H54 (cell line): ENCODE measurements at places on chromosomes 7 and 10.
A peak's percentile ranks its signal among the peaks of the same experiment; 100 is the strongest.

DNA sequence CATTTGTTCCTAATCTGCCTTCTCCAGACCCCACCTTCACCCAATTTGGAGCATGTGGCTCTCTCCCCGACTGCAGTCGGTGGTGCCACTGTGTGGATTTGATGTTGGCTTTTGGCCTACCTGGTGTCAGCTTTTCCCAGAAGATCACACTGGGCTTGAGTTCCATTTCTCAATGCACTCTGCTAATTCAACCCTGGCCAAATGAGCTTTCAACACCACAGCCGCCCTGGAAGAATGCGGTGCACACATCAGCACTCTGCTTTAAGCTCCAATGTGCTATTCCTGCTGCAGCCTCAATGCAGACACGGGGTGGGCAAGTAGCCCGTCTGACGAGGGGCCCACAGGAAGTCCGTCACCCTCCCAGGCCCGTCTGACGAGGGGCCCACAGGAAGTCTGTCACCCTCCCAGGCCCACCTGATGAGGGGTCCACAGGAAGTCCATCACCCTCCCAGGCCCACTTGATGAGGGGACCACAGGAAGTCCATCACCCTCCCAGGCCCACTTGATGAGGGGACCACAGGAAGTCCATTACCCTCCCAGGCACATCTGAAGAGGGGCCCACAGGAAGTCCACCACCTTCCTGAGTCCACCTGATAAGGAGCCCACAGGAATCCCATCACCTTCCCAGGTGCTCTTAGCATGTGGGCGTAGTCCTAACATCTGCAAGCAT lies 64.4 kb downstream of the ASB13 start:
- DNase-seq, result no peak

GRCh38 chr10:92567952-92568600 lies 5.8 kb downstream of the IDE start:
- DNase-seq, result peak; percentile 71

DNA sequence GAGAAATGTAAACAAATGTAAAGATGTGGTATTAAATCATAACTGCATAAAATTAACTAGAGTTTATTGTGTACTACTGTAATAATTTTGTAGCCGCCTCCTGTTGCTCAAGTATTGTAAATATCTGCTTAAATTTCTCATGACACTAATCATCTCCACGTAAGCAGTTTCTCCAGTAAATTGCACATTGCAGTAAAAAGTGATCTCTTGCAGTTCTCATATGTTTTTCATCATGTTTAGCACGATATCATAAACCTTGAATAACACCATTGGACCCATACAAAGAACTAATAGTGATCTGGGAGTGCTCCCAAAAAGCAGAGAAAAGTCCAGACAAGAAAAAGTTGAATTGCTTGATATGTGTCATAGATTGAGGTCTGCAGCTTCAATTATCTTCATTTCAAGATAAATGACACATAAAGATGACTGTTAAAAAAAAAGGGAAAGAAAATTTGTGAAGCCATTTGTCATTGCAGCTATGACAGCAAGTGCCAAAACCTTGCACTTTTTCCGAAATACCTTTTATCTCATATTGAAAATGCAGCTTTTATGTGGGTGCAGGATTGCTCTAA lies 15.3 kb downstream of the LIPA start:
- no peak for DNase-seq

- DNase-seq, result no peak
These were observed 410.0 kb downstream of the TCERG1L start for GRCh38 chr10:130901311-130902165.

GRCh38 chr10:132298038-132298881 lies 9.5 kb downstream of the STK32C start:
- no peak for DNase-seq

GRCh38 chr10:95451150-95451549 lies 110.0 kb downstream of the SORBS1 start:
- no peak for DNase-seq

GRCh38 chr10:120999868-121000267 lies 148.7 kb downstream of the WDR11 start:
- DNase-seq, result no peak

DNA sequence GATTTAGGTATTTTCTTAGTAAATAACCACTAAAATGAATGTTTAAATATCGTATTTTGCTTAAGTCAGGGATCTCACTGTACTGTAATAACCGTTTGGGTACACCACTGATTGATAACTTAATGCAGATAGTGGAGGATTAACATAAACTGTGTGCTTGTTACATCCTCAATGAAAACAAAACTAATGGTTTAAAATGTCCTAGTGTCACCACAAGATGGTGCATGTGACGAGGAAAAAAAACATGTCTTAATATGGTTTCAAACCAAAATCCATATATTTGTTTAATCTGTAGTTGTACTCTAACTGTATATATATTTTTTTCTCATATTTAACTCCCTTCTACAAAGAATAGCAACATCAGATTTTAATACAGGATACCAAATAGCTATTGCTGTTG lies 19.2 kb downstream of the ARMC10 start:
- no peak for DNase-seq

- no peak for DNase-seq
These were observed 2.8 kb upstream of the AHCYL2 start for GRCh38 chr7:129222064-129222463.

DNA sequence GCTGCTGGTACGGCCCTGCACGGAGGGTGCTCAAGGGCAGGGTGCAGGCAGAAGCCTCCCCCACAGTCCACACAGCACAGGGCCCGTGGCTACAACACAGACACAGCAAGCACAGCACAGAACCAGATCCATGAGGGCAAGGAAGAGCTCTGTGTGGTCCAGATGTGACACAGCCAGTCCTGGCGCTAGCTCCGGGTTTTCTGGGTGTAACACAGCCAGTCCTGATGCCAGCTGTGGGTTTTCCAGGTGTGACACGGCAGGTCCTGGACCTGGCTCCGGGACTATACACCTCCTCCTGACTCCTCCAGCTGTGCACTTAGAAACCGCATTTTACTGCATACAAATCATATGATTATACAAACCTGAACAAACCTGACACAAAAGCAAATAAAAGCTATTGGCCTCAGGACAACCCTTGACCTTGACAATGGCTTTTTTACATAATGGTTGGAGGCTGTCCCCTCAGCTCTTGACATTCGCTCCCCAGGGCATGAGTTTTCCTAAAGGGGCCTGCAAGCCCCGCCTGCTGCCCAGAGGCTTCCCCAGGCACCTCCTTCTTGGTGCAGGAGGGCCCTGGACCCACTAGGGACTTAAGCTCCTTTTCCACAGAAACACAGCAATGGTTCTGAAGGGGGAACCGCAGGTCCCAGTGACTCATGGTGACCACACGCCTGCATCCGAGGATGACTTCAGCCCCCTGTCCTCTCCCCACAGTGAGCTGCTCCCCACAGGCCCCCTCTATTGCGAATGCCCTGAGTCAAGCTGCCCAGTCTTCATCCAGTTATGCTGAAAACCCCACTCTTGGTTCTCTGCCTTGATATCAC lies 209.6 kb downstream of the PTPRN2 start:
- no peak for DNase-seq

- DNase-seq, result no peak
These were observed 103.6 kb downstream of the ELMO1 start for GRCh38 chr7:37344886-37345579.

DNA sequence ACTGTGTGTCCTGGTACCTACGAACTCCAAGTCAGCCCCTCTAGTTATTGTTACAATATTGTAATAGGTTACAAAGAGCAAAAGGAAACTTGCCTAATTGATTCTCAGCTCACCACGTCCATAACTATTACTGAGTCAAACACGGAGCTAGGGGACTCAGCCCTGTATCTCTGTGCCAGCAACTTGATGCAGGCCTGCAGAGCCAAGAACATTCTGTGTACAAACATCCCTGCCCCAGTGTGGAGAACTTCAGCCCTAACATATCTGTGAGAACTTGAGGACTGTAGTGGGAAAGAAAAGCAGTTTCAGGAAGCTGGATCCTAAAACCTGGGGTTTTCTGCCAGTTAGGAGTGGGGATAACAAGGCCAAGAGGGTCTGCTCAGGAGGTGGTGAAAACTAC lies 114.9 kb upstream of the PRSS58 start:
- DNase-seq, result no peak

GRCh38 chr7:107173691-107174406 lies 5.0 kb downstream of the HBP1 start:
- DNase-seq, result no peak

- DNase-seq, result no peak
These were observed 5.1 kb downstream of the ZMIZ1 start for GRCh38 chr10:79073784-79074432.

- no peak for DNase-seq
These were observed 74.1 kb upstream of the KCNMA1 start for GRCh38 chr10:77711683-77712049.

- no peak for DNase-seq
These were observed 44.3 kb upstream of the ECHDC3 start for GRCh38 chr10:11697718-11698527.

- no peak for DNase-seq
These were observed 16.6 kb downstream of the DNAJB9 start for GRCh38 chr7:108586274-108586710.

DNA sequence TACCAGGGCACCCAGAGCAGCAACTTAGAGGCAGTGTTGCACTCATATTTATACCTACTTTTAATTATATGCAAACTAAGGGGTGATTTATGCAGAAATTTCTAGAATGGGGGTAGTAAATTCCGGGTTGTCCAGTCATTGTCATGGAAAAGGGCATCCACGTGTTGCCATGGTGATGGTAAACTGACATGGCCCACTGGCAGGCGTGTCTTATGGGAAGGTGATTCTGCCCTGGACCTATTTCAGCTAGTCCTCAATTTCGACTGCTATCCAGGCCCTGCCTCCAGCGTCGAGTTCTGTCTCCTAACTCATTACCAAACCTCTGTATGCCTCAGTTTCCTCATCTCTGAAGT lies 12.8 kb downstream of the SNX8 start:
- DNase-seq, result no peak

GRCh38 chr7:117085275-117085674 lies 132.0 kb downstream of the ST7 start:
- no peak for DNase-seq

- no peak for DNase-seq
These were observed 142.8 kb downstream of the ADAM12 start for GRCh38 chr10:126245501-126245900.
